ENCODE measurements at places on chromosomes 4 and X.
A peak's percentile ranks its signal among the peaks of the same experiment; 100 is the strongest.

DNA sequence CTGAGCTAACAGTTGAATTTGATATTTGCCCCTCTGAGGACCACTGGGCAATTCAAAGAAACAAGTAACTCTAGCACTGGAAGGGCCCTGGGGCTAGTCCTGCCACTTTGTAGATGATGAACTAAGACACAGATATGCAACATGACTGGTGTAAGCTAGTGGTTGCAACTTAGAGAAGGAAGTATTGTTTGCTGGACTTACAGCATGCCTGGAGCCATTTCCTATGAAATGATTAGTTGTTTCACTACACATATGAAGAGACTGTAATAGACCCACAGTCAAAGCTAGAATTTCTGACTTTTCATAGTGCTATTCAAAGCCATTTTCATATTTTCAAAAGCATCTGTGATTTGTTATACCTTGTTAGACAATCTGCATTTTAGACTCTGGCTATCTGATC, 96.2 kb downstream of the TSPAN7 start:
- DNase-seq = no peak

- DNase-seq = no peak
Observed at GRCh38 chr4:48137846-48138245, 3.8 kb upstream of the TXK start.

DNA sequence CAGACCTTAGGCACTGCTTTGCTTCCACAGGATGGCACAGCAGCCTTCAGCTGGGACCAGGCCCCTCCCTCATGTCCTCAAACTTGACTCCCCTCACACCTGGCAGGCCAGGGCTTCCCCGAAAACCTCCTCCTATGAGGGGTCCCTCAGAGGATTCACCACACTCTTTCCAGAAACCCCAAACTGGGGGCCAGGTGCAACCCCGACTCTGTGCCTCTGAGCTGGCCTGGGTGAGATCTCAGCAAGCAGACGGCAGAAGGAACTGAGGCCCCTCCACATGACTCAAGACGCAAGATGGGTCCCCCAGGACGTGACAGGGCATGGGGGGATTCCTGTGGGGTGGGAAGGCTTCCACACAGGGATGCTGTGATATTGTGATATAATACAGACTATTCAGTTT, 6.2 kb downstream of the HCFC1 start:
- DNase-seq = no peak

DNA sequence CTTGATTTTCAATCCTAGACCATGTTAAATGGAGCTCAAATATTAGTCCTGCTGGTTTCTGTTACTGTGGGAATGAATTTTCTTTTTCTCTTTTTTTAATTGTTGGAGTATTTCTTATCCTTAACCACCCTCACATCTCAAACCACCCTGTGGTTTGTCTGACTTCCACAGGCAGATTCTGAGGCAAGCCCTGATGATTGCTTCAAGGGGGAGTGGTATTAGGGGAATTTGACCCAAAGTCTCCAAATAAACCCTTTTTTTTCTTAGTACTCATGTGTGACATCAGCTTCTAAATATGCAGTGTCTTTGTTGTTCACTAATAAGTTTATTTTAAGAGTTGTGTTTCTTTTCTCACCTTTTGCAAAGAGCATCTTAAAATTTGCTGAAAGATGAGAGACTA, 810.3 kb downstream of the IL1RAPL1 start:
- no peak for DNase-seq

- peak; percentile 28 for DNase-seq
Observed at GRCh38 chr4:130563185-130563888, 1467.4 kb downstream of the C4orf33 start.

- no peak for DNase-seq
Observed at GRCh38 chrX:71128166-71128833, 9.9 kb downstream of the MED12 start.

GRCh38 chr4:103443324-103443723, 245.2 kb upstream of the CENPE start:
- no peak for DNase-seq

DNA sequence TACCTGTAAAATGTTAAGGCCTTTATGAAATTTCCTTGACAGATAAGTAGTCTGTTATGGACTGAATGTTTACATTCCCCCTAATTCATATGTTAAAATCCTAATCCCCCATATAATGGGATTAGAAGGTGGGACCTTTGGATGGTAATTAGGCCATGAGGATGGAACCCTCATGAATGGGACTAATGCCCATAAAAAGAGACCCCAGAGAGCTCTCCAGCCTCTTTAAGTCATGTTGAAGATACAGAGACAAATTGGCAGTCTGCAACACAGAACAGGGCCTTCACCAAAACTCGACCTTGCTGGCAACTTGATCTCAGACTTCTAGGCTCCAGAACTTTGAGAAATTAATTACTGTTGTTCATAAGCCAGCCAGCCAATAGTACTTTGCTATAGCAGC, 1344.5 kb upstream of the PCDH7 start:
- DNase-seq = peak; percentile 36

- DNase-seq = no peak
Observed at GRCh38 chr4:2689825-2690700, 66.1 kb downstream of the TNIP2 start.

- DNase-seq = no peak
Observed at GRCh38 chr4:3462790-3463415, at the start of gene DOK7. DOK7 (plus strand) TSS chr4:3463306; CDS start chr4:3463376, 70 bp downstream.

DNA sequence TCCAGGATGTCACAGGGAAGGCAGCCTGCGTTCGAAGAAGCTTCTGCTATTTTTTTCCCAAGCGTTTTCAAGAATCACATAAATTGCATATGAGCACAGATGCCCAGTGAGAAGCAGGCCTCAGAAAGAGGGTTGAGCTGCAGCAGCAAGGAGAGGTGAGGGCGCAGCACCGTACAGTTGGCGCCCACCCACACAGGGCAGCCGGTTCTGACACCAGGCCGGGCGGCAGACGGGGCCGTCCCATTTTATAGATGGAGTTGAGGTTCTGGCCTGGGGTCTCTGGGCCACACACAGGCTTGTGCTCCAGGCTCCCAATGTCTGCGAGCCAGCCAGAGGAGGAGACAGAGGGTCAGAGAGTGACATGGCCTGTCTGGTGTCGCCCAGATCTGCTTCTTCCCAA, 22.8 kb downstream of the CPZ start:
- DNase-seq = no peak

- no peak for DNase-seq
Observed at GRCh38 chr4:118114720-118115119, 80.4 kb downstream of the NDST3 start.

DNA sequence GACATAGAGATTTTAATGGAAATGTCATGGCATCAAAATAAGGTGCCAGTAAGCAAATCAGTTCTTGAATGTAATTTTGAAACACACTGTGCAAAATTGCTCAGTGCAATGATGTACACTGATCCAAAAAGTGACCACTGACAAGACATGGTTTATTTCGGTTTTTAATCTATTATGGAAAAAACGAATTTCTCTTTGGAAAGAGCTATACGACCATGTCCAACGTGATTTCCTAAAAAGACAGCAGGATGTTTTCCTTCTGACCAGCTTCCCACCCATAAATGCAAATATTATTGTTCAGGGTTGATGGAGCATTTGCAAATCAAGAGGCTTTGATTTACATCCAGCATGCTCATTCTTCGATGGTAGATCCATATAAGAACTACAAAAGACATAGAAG, 17.1 kb upstream of the MAGEA1 start:
- DNase-seq = no peak

DNA sequence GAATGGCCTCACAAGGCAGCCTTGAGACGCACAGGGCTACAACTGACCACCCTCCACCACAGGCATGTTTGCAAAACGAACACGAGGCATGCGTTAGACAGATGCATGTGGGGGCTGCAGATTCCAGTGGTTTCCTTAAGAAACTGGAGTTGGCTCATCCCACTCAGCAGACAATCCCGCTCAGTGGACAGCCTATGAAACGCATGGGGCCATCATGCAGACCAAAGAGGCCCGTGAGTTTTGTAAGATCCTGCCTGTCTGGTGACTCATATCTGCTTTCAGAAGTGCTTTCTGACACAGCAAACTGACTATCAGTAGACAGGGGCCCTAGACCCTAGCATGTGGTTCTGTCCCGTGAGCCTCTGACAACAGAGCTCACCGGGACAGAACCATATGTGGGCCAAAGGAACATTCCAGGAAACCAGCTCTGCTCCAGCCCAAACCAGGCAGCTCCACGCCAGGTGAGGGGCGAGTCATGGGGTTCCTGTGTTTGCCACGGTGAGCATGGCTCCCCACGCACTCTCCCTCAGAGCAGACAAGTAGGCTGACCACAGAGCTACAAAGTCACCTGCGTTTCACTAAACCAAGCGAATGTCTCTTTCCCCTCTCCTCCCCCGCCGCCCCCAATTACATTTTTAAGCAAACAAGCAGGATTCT, 74.4 kb downstream of the MTMR1 start:
- DNase-seq = no peak

DNA sequence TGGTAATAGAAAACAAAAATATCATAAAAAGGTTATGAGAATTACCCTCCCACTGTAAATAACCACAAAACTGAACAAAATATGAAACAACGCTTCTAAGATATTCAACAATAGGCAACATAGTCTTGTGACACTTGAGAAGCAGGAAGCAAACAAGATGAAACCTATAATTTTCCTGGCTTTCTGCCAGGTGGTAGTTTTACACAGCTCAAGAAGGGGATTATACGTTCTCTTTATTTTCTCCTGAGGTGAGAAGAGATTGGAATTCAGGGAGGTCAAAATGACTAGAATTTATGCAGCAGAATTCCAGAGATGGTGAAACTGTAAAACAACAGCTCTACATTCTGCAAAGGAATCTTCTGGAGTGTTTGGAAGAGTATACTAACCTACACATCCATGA, 186.0 kb downstream of the HHIP start:
- DNase-seq = no peak

- DNase-seq = no peak
Observed at GRCh38 chrX:40719731-40720130, 15.6 kb downstream of the MED14 start.

DNA sequence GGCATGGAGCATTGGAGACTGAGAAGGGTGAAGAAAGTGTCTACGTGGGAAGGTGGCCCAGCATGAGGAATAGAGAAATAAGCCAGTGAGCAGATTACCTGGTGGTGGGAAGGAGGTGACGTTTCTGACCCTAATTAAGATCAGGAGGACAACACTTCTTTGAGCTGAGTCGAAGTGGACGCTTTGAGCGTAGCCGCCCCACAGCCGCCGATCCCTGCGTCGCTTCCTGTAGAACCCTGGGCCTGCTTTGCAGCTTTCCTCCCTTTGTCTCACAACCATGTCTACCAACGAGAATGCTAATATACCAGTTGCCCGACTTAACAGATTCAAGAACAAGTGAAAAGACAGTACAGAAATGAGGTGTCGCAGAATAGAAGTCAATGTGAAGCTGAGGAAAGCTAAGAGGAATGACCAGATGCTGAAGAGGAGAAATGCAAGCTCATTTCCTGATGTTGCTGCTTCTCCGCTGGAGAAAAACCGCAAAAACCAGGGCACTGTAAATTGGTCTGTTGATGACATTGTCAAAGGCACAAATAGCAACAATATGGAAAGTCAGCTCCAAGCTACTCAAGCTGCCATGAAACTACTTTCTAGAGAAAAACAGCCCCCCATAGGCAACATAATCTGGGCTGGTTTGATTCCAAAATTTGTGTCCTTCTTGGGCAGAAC, 6.4 kb upstream of the ANTXR2 start:
- no peak for DNase-seq

DNA sequence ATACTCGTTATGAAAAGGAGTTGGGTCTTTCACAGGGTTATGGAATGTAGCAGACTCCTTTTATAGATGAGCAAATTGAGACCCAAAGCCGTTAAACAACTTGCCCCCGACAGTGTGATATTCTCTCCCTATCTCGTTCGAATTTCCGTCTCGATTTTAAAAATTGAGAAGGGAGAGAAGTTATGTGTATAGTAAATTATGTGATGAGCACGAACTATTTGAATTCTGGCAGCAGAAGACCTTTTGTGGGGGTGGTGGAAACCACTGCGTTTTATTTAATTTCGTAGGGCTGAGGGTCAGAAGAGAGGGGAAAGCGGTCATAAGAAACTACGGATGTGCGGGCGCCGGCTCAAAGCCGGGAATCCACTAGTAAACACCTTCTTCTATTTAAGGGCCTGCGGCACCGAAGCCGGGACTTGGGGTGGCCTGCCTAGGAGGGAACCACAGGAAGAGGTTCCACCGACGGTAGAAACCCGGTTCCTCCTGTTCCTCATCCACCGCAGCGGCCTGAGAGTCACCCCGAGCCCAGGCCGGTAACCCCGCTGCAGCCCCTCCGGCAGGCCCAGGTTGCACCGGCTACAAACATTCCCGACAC, 1.5 kb upstream of the DDX3X start:
- no peak for DNase-seq

DNA sequence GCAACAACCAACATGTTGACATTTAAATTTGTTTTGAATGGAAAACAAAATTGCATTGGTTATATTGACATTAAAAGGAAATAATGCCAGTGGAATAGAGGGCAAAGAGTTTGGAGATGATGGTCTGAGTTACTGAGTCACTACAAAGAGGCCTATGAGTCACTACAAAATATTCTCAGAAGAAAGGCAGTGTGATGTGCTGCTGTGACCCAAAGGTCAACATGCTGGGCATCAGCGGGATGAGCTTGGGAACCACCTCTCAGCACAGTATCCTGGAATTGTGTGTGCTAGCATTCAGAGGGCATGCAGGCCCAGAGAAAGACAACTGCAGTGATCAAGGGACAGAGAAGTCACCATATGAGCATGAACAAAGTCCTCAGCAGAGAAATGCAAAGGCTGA, 2.8 kb downstream of the CMC4 start:
- DNase-seq = no peak

DNA sequence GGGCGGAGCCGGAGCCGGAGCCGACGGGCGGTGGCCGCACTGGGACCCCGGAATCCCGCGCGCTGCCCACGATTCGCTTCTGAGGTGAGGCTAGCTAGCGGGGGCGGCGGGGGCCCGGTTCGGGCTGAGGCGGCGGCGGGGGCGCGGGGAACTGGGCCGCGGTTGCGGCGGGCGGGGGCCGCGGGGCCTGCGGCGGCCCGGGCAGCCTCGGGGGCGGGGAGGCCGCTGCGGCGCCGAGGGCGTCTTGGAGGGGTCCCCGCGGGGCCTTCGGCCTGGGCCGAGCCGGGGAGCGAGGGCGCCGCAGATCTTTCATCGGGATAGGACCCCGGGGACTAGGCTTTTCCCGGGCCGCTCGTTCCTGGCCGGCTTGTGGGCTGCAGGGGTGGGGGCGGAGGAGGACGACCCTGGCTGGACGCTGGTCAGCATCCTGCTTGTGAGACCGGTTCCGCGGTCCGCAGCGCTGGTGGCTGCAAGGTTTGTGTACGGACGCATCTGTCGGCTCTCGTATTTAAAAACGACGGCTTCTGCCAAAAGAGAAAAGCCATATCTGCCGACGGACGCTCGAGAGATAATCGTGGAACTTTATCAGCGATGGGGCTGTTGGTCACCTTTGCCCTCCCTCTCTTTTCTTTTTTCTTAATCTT, 419 bp downstream of the ADD1 start:
- DNase-seq = no peak

DNA sequence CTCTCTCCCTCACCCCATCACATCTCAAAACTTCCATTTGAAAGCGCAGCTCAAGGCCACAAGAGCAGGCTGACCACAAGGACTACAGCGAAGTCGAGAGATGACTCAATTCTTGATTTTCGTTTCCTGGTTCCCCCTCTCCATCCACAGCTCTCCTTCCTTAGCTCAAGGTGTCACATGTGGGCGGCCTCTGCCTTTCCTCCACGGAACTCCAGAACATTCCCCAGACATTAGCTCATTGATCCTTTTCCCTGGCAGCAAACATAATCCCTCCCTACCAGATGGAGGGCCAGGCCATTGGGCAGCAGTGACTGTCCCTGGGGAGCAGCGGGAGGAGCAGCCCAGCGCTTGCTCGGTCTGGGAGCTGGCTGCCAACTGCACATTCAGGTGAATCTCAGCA, 56.3 kb downstream of the CCDC149 start:
- DNase-seq = peak; percentile 9

GRCh38 chr4:132101526-132101925, 1047.6 kb upstream of the PCDH10 start:
- DNase-seq = no peak
